ENCODE measurements at places on chromosomes 5 and 9. TPM values are rescaled to one million over a fixed set of nuclear protein-coding genes. Genes with fewer than 3 reads are reported as not detected.

GRXCR2 gene
- not detected for polyA plus RNA-seq

GIN1 gene
- 13.6 TPM for polyA plus RNA-seq

FAM78A gene
- 0.24 TPM for polyA plus RNA-seq

CDH6 gene
- polyA plus RNA-seq, result 22.3 TPM

PCDHGA2 gene
- polyA plus RNA-seq, result 1.9 TPM

CETN3 gene
- 70.8 TPM for polyA plus RNA-seq

PSD2 gene
- polyA plus RNA-seq, result 243 TPM

MEIKIN gene
- 0.85 TPM for polyA plus RNA-seq

PCDHA9 gene
- 0.16 TPM for polyA plus RNA-seq

BTF3 gene
- 455 TPM for polyA plus RNA-seq
